AG10803 (cell line): ENCODE measurements at places on chromosomes 16 and 17.
A peak's percentile ranks its signal among the peaks of the same experiment; 100 is the strongest.

- DNase-seq: no peak
Observed at GRCh38 chr16:80875616-80876015, 71.2 kb upstream of the CDYL2 start.

DNA sequence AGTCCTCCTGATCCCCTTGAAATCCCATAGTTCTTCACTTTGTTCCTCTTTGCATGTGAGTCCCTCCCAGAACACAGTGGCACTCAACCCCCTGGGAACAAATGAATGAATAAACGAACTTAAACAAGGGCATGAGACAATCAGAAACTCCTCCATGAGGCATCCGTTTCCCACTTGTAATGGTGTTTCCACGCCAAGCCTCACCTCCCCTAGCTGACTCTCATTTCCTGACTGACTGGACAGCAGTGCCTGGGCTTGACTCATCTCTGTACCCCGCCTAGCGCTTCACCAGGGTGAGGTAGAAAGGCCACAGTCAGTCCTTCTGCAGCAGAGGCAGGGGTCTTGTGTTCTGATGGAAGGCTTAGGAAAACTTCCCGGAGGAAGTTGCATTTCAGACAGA, 14.2 kb downstream of the KIF1C start:
- no peak for DNase-seq

DNA sequence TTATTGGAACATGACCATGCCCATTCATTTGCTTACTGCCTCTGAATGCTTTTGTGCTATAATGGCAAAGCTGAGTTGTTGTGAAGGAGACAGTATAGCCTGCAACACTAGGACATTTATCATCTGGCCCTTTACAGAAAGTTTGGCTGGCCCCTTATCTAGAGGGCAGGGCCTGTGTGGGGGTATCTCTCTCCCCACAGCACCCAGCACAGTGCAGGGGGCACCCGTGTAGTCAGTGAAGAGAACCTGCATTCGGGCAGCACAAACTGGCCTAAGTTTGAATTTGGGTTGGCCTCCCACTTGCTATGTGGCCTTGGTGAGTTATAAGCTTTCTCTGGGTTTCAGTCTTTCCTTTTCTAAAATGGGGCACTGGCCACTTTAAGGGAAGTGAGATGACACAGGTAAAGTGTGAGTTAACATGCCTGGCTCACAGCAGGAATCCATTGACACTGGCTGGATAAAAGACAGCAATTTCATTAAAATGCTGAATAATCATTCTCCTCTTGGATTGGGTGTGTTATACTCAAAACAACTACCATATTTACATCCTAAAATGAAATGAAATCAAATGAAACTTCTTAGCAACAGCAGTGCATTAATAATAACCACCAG, 12.1 kb downstream of the UBE2O start:
- no peak for DNase-seq

GRCh38 chr17:65535777-65536572, 25.5 kb downstream of the AXIN2 start:
- peak; percentile 62 for DNase-seq

- DNase-seq: peak; percentile 100
Observed at GRCh38 chr17:31696184-31696602, 162.9 kb downstream of the COPRS start.
